ENCODE measurements at places on chromosomes 7 and 10.

- DNase-seq = no peak
Observed at GRCh38 chr7:1677206-1678080, 7.4 kb downstream of the ELFN1 start.

DNA sequence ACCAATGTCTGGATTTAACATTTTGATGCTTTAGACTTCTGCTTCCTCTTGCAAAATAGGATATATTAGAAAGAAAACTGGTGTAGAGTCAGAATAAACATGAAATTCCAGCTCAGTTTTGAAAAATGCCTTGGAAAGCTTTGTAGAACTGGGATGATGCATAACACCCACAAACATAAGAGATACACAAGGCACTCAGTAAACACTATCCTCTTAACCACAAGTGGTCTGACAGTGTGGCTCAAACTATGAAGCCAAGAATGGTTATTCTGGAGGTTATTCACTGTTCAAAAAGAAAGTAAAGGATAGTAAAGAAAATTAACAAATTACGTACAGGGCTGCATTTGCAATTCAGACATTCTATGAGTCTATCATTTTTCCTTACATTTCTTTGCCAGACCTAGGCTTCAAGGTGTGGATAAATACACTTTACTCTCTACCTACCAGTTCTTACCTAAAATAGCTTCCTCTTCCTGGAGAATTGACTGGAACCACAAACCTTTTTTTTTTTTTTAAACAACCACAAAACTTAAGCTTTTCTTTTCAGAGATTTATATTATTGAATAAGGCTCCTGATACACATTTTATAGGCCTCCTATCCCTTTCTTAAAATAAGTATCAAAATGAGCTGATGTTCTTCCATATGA is 9.0 kb upstream of the RSBN1L start:
- no peak for DNase-seq

GRCh38 chr10:31918671-31919409 is 9.8 kb downstream of the ARHGAP12 start:
- DNase-seq = no peak

GRCh38 chr10:3950676-3951275 is 165.8 kb upstream of the KLF6 start:
- no peak for DNase-seq

Measured in suprapubic skin (tissue), 4 donors.